Renal cortex interstitium (tissue), 15 donors: ENCODE measurements at places on chromosomes 1 and 21. TPM values are rescaled to one million over a fixed set of nuclear protein-coding genes. Genes with fewer than 3 reads are reported as not detected.
A peak's percentile ranks its signal among the peaks of the same experiment; 100 is the strongest.

DNA sequence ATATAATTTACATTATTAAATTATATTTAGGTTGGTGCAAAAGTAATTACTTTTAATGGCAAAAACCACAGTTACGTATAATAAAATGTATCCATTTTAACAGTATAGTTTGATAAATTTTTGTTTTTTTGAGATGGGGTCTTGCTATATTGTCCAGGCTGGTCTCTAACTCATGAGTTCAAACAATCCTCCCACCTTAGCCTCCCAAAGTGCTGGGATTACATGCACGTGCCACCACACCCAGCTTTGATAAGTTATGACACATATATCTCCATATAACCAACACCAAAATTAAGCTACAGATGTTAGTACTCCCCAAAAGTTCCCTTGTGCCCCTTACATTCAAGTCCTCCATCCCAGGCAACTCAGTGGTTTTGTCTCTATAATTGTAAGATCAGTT lies 163.1 kb downstream of the SMYD3 start:
- DNase-seq = no peak

DNA sequence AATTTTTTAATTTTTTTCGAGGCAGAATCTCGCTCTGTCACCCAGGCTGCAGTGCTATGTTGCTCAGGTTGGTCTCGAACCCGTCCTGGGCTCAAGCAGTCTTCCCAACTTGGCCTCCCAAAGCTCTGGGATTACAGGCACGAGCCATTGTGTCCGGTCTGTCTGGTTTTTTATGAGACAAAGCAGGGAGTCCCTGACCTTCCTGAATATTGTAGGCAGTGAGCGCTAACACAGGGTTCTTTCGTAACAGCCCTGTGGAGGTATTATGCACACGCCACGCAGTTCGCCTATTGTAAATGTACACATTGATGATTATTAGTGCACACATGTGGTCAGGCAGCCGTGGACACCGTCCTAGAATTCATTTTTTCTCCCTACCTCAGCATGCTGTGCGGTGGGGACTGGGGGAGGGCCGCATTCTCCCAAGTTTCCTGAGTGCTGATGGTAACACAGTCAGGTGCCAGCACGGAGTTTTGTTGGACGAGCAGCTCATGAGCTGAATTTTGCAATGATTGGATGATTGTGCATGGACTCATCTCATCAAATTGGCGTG lies 19.6 kb downstream of the SPSB1 start:
- DNase-seq = no peak

- DNase-seq = no peak
Observed at GRCh38 chr1:213983493-213984386, 4.0 kb upstream of the PROX1 start.

DNA sequence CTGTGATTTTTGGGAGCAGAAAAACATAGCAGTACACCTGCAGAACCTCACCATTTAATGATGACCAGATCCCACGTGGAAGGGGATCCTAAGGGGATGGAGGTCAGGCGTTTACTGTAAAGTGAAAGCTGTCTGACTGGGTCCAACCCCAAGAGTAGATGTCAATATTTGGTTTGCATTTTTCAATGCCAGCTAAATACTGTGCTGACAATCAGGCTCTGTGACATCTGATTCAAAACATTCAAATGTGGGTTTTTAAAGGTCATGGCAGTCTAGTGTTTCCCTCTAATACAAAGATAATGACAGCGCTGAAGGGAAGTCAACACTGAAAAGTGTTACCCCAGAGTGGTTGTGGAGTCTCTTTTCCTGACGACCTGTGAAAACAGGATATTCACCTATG lies 68.1 kb downstream of the SPAG17 start:
- DNase-seq = no peak

C1orf167 gene
- 0.32 TPM for polyA plus RNA-seq

- DNase-seq = no peak
Observed at GRCh38 chr1:15106608-15107007, 46.9 kb upstream of the TMEM51 start.

DNA sequence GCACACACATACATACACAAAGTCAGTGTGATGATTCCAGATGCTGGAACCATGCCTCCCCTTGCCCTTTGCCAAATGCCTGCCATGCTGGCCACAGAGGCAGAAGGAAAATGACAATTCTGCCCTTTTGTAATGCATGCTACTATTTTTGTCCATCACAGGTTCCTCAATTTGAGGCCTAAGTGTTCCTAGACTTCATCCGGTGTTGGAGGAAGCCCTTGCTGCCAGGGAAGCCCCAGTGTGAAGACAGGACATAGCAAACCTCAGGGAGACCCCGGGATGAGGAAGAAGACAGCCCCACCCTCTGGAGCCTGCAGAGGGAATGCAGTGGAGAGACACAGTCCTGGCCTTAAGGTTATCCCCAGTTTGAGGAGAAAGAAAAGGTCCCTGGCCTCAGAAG lies 14.4 kb downstream of the PRR9 start:
- DNase-seq = no peak

- DNase-seq = no peak
Observed at GRCh38 chr1:201371792-201372191, 5.7 kb downstream of the TNNT2 start.

DNA sequence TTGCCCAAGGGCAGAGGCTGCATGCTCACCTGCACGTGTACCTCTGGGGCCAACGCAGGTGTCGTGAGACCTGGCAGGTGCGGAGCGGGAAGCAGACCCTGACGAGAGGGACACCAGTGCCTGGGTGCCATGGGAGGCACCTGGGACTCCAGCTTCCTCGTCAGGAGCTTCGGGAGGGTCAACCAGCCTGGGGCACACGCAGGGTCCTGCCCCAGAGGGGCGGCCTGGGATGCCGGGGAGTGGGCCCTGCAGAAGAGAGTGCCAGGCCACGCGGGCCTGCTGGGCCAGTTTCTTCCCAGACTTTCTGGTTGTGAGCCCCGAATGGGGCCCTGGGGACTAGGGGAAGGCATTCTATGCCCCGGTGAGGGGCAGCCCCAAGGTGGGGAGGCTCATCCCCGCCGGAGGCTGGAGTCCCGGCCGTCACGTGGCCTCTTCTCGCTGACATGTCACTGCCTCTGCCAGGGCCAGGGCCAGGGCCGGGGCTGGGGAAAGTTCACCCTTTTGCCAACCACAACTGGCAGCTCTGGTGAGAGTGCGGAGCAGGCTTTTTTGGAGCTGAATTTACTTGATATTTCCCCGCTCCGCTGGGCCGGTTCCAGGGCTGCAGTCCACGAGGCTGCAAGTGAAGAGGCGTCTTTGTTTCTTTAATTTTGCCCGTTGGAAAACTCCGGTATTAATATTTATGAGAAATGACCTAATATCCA lies 38.5 kb upstream of the ACTRT2 start:
- no peak for DNase-seq

DNA sequence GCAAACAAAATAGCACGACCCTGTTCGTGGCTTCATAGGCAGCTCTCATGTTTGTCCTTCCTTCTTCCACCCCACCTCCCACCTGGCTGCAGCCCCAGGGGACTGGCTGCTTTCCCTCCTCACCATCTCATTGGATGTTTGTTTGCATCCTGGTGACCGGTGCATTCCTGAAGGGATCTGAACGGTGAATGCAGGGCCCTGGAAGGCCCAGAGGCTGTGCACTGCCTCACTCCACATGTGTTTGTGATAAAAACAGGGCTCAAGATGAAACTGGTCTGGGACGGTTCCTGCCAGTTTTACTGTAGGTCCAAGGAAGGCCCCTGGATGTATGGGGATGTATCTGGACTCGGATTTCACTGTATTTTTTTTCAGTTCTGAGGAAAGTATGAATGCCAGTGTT lies 42.8 kb downstream of the CNN3 start:
- peak; percentile 77 for DNase-seq

NOS1AP gene
- polyA plus RNA-seq = 10.4 TPM

ZRANB2 gene
- polyA plus RNA-seq = 210 TPM

GRCh38 chr1:66210635-66211244 lies 323.2 kb upstream of the SGIP1 start:
- no peak for DNase-seq

ZFP69B gene
- polyA plus RNA-seq = 4.9 TPM

DNA sequence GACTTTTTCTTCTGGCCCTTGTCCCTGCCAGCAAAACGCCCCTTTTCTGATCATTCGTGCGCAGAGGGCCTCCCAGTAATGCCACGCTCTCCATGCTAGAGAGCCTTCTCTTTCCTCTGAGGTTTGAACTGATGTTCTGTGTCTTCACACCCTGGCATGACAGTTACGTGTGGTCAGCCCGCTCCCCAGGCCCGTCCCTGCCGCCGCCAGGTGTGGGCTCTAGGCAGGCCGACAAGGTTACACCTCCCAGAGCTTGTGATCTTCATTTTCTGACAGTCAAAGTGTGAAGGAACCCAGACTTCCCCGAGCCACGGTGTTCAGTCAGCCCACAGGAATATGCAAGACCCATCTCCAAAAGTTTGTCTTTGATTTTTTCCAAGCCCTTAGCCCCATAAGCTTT lies 265.6 kb downstream of the TM2D1 start:
- no peak for DNase-seq

DNA sequence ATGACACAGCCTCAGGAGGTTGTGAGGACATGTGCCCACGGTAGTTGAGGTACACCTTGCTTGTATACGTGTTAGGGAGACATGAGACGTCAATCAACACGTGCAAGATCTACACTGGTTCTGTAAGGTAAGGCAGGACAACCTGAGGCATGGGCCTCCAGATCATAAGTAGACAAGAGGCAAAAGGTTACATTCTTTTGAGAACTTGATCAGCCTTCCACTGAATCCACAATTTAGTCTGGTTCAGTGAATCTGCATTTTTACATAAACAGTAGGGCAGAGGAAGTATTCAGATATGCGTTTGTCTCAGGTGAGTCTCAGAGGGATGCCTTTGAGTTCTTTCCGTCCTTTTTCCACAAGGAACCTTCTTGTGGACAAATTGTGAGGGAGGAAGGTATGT lies 348.9 kb downstream of the ASTN1 start:
- no peak for DNase-seq

OR6N1 gene
- not detected for polyA plus RNA-seq

DNA sequence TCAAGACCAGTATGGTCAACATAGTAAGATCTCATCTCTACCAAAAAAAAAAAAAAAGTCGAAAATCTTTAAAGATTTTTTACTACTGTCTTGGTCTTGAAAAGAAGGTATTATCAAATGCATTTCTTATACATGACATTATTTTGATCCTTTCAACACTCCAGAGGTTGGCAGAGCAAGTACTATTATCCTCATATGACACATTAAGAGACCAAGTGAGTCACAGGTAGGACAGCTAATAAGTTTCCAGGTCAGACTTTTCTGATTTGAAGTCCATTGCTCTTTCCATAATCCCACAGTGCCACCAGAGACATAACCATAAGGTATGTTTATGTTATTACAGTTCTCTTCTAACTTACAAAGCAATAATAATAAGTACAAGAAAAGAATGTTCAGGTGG lies 15.2 kb downstream of the DBT start:
- no peak for DNase-seq

GRCh38 chr1:234091876-234092275 lies 187.4 kb downstream of the SLC35F3 start:
- DNase-seq = no peak

SMYD2 gene
- polyA plus RNA-seq = 57.0 TPM

FCAMR gene
- polyA plus RNA-seq = 10.5 TPM

- peak; percentile 69 for DNase-seq
Observed at GRCh38 chr1:76074321-76075187, at the start of gene ST6GALNAC3. ST6GALNAC3 (plus strand) TSS chr1:76074746.

DNA sequence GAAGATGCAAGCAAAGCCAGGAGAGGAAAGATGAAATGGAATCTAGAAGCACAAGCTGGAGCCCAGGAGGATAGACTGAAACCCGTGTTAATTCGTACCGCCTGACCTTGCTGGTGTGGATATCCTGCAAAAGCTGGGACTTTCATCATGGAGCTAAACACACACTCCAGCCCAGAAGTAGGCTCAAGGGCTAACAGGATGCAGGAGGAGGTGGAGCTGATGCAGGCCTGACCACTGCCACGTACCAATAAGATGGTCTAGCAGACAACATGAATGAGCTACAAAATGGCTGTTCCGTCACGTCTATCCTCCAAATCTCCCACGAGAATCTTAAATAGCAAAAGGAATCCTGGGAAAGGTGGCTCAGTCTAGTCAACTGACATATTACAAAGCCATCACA lies 270.3 kb downstream of the SDCCAG8 start:
- DNase-seq = no peak

TBX15 gene
- polyA plus RNA-seq = 0.39 TPM

DNA sequence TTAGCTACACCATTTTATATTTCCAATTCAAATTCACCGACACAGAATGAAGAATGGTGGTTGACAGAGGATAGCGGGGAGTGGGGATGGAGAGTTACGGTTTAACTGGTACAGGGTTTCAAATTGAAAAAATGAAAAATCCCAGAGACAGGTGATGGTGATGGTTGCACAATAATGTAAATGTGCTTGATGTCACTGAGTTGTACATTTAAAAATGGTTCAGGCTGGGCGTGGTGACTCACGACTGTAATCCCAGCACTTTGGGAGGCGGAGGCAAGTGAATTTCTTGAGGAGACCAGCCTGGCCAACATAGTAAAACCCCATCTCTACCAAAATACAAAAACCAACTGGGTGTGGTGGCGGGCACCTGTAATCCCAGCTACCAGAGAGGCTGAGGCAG lies 31.2 kb upstream of the SHCBP1L start:
- no peak for DNase-seq

DNA sequence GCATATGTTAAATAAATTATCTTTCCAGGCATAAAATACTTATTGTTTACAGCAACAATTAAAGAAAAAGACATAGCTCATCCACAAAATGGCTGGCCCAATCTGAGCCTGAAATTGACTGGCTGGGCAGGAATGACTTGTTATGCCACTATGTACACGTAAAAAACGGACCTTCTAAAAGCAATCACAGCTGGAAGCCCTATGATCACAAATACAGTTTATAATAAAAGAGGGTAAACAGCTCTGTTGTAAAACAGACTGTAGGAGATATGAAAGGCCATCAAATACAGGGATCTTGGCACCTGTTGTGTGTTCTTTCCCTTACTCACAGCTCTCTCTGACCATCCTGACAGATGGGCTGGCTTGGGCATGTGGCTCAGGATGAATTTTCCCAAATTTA lies 70.5 kb upstream of the DMRTA2 start:
- DNase-seq = no peak

GRCh38 chr21:44648557-44649311 lies 2.5 kb downstream of the KRTAP10-11 start:
- no peak for DNase-seq

ZBTB21 gene
- 9.4 TPM for polyA plus RNA-seq

- DNase-seq = no peak
Observed at GRCh38 chr1:33191731-33192275, 10.0 kb upstream of the TRIM62 start.

PADI2 gene
- 2.0 TPM for polyA plus RNA-seq

- DNase-seq = no peak
Observed at GRCh38 chr1:175441791-175442190, 249.2 kb upstream of the KIAA0040 start.

RGS13 gene
- not detected for polyA plus RNA-seq

GRCh38 chr1:235004840-235005391 lies 123.7 kb downstream of the TOMM20 start:
- DNase-seq = no peak

SH2D2A gene
- 1.5 TPM for polyA plus RNA-seq

- DNase-seq = no peak
Observed at GRCh38 chr1:72336776-72337175, 54.4 kb upstream of the NEGR1 start.

DNA sequence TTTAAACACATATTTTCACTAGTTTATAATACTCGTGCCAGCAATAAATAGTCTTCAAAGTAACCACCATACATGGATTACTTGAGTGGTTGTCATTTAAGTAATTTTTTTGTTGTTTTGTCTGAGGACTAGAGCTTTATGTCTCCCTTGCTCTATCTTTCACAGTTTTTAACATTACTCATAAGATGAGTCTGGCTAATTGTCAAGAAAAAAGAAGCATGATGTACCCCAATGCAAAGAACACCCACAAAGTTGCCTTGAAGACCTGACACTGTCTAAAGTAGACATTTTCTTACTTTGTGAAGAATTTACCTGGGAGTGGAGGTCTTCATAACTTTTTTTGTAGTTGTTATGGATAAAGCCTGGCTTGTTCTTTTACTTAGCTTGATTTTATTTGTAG lies 210.4 kb upstream of the BRINP3 start:
- DNase-seq = no peak
